Calu3 (cell line): ENCODE measurements at places on chromosomes 16 and 17.

- no peaks in the 10 kb centered on the region for H3K36me3 ChIP-seq
- H3K4me3 ChIP-seq: no peak overlapping the region
- H3K27ac ChIP-seq: no peak overlapping the region
- no peaks in the 10 kb centered on the region for H3K4me1 ChIP-seq
These were observed 67.7 kb downstream of the TBX4 start for GRCh38 chr17:61519754-61520440.

DNA sequence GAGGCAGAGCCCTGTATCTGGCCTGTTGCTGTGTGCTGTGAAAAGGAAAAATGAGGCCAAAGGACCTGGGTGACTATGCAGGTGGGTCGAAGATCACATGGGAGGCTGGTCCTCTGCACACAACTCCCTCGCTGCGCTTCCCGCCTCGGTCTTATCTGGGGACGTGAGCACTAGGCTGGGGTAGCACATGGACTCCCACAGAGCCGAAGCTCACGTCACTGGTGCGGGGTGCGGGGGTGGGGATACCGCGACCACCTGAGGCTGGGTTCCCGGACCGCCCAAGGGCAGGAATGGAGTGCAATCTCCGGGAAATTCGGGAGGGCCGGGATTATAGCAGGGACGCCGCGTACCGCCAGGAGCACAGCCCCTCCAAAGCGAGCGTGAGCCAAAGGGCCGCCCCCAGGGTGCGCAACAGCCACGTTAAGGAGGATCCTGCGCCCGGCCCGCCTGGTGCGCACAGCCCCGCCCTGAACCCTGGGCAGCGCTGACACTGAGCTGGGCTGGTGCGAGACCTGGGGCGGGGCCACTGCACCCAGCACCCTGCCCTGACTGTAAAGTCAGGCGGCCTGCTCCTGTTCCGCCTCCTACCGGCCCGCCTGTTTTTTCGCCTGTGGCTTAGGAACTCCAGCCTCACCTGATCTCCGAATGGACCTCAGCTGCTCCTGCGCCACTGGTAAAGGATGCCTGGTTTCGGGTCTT, 4.8 kb downstream of the MT1A start:
- H3K27me3 ChIP-seq: peaks cover 99% of the 10 kb centered on the region
- H3K36me3 ChIP-seq: peaks cover 18% of the 10 kb centered on the region
- peak overlapping the region; percentile 60 for H3K4me3 ChIP-seq
- peak; percentile 86 for DNase-seq

GRCh38 chr17:50584749-50585148, 24.2 kb downstream of the CACNA1G start:
- no peak for DNase-seq
- H3K4me3 ChIP-seq: no peak overlapping the region
- peaks cover 93% of the 10 kb centered on the region for H3K27me3 ChIP-seq
- H3K27ac ChIP-seq: no peak overlapping the region

DNA sequence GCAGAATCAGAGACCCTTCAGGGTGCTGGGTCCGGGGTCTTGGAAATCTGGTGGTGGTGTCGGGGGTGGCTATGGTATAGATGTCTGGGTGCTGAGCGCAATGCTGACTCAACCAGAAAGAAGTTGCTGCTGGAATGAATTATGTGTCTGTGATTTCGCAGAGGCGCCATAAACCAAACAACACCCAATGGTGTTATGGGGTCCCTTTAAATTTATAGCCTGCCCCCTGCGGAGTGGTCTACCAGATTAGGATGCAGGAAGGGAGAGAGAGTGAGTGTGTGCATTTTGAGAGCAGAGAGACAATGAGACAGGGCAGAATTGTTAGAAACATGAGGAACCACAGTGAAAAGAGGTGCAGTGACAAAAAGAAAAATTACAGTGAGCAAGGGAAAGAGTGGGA, 100.7 kb upstream of the CDH11 start:
- H3K4me1 ChIP-seq: no peaks in the 10 kb centered on the region
- H3K27ac ChIP-seq: no peak overlapping the region
- no peak for DNase-seq
- no peak overlapping the region for H3K4me3 ChIP-seq

DNA sequence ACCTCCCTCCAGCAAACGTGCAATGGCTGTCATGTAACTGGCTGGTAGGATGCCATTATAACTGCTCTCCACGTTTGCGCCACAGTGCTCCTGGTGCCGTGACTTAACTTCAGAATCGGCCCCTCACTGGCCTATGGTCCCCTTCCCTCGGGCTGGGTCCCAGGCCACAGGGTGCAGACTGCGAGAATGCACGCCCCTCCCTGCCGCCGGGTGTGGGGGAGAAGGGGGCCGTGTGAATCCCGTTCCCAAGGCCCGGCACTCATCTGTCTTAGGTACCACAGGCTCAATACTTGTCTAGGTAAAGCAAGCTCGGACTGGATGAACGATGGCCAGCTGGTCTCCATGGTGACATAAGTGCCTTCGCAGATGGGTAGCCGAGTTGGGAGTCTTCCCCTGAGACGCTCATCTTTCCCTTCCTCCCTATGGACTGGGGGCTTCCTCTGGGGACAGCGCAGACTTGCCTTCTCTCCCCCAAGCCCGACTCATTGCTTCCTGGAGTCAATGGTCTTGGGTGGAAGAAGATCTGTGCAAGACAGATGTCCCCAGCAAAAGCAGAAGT, 37.8 kb downstream of the TIMM22 start:
- no peaks in the 10 kb centered on the region for H3K27me3 ChIP-seq
- H3K36me3 ChIP-seq: peaks cover 9% of the 10 kb centered on the region
- DNase-seq: no peak
- H3K27ac ChIP-seq: no peak overlapping the region
- no peak overlapping the region for H3K4me3 ChIP-seq
- no peaks in the 10 kb centered on the region for H3K4me1 ChIP-seq

GRCh38 chr16:4443986-4444385, 18.3 kb downstream of the DNAJA3 start:
- no peak for DNase-seq
- H3K27me3 ChIP-seq: no peaks in the 10 kb centered on the region
- no peaks in the 10 kb centered on the region for H3K4me1 ChIP-seq
- H3K27ac ChIP-seq: no peak overlapping the region
- peaks cover 83% of the 10 kb centered on the region for H3K36me3 ChIP-seq
